ENCODE measurements at places on chromosomes 4 and X.

GRCh38 chr4:41189666-41190065 lies 24.7 kb downstream of the APBB2 start:
- DNase-seq, result no peak

DNA sequence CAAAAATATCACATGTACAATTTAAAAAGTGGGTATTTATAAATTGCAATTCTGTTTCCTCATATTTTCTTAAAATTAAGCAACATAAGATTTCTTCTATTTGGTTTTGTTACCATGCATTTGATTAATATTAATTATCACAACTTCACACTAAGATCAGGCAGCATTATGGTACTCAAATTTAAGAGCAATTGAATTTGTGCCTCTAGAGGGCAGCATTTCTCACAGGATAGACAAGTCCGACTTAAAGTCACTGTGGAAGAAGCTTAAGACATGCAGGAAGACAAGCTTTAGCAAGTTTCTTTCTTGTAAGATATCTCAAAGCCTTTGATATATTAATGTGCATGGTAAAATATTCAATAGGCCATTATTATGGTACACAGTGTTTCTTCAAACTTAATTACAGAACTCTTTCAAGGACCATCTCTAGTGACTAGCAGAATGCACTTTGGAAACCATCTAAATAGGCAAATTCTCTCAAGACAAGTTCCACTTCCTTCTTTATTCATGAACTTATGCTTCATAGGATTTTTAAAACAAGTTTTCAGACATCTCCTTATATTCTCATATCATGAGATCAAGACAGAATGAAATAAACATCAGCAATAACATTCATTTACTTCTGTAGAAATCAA lies 35.0 kb downstream of the FBXW7 start:
- DNase-seq, result peak; percentile 91

GRCh38 chr4:46946919-46947536 lies 38.0 kb upstream of the COX7B2 start:
- DNase-seq, result no peak

DNA sequence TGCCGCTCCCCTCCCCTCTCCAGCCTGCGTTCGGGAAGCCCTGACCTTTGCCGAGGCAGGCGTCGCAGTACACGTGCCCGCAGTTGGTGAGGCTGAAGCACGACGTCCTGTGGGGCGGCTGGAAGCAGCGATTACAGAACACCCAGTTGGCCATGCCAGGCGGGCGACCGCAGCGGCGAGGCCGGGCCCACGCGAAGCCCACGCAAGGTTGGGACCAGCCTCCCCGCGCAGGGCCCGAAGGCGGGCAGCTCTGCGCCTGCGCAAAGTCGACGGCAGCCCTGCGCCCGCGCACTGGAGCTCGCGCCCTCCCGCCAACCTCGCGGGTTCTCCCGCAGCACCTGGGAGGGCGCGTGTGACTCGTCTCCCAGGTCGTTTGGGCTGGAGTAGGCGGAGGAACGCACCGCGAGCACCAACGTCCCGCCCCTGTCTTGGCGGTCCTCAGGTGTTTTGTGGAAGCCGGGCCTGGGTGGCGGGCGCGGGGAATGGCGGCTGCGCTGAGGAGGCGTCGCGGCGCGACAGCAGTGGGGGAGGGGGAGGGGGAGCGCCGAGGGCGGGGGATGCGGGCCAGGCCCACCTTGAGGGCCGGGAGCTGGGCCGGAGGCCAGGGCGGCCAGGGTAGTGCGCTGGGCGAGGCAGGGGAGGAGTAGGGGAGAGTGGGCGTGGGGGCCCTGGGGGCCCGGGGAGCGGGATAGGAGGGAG lies at the start of gene RNF212:
TSS of gene RNF212 (minus strand) at position 254 of the 699 bp plus-strand sequence. CDS start at position 154, 100 bp downstream.
- no peak for DNase-seq
